ENCODE measurements at places on chromosomes 5 and 9.
A peak's percentile ranks its signal among the peaks of the same experiment; 100 is the strongest.

DNA sequence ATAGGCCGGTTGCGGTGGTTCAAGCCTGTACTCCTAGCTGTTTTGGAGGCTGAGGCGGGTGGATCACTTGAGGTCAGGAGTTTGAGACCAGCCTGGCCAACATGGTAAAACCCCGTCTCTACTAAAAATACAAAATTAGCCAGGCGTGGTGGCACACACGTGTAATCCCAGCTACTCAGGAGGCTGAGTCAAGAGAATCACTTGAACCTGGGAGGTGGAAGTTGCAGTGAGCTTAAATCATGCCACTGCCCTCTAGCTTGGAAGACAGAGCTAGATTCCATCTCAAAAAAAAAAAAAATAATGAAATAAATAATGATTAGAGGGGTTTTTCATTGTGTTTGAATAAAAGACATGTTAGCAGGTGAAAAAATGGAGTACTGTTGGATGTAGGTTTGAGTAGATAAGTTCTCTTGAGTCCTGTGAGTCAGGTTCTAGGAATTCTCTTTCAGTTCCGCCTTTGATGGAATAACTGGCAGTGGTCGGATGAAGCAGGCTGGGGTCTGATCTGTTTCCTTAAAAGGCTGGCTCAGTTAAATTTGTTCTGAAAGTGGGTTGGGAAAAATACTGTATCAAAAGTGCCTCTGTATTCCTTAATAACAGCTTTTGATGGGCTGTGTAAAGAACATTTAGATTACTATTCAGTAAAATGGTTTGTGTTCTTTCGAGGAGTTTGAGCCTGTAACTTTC lies 73.2 kb downstream of the AOPEP start:
- DNase-seq: no peak

- DNase-seq: peak; percentile 56
Observed at GRCh38 chr5:157263496-157264090, 2.3 kb upstream of the CYFIP2 start.

GRCh38 chr5:122200450-122200849 lies 71.1 kb downstream of the ZNF474 start:
- DNase-seq: no peak

DNA sequence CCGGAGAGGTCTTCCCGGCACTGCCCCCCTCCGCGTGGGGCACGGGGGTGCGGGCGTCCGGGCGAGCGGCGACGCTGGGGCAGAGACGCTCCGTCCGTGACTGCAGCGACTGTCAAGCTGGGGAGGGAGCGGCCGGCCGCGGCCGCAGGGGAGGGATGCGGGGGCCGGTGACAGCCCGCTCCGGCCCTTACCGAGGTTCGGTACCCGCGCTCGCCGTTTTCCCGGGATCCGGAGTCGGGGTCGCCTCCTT lies 400 bp downstream of the KDM4C start:
- DNase-seq: no peak

DNA sequence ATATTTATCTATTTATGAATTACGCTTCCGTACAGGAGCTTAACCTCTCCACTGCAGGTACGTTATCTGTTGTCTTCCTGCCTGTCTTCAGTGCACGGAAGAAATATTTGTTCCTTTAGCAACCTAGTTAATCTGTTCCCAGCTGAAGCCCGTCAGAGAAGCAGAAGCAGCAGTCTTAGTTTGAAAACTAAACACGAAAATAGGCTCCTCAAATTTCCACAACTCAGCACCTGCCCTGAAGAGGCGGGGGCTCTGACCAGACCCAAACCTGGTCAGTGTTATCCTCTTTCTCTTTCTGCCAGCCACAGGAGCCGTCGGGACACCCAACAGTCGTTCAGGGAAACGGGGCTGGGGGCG lies 462 bp downstream of the NUDCD2 start:
- no peak for DNase-seq

GRCh38 chr9:3268223-3268622 lies 257.6 kb downstream of the RFX3 start:
- no peak for DNase-seq

- no peak for DNase-seq
Observed at GRCh38 chr9:111297066-111297824, 32.8 kb downstream of the OR2K2 start.

- peak; percentile 83 for DNase-seq
Observed at GRCh38 chr5:158820891-158821290, 278.8 kb downstream of the EBF1 start.

GRCh38 chr9:110880189-110880588 lies 158.1 kb downstream of the LPAR1 start:
- no peak for DNase-seq

GRCh38 chr9:89748831-89749499 lies 144.2 kb downstream of the GADD45G start:
- DNase-seq: no peak

GRCh38 chr9:91117959-91118703 lies 243.6 kb downstream of the AUH start:
- no peak for DNase-seq

- no peak for DNase-seq
Observed at GRCh38 chr5:33725806-33726205, 166.0 kb downstream of the ADAMTS12 start.

DNA sequence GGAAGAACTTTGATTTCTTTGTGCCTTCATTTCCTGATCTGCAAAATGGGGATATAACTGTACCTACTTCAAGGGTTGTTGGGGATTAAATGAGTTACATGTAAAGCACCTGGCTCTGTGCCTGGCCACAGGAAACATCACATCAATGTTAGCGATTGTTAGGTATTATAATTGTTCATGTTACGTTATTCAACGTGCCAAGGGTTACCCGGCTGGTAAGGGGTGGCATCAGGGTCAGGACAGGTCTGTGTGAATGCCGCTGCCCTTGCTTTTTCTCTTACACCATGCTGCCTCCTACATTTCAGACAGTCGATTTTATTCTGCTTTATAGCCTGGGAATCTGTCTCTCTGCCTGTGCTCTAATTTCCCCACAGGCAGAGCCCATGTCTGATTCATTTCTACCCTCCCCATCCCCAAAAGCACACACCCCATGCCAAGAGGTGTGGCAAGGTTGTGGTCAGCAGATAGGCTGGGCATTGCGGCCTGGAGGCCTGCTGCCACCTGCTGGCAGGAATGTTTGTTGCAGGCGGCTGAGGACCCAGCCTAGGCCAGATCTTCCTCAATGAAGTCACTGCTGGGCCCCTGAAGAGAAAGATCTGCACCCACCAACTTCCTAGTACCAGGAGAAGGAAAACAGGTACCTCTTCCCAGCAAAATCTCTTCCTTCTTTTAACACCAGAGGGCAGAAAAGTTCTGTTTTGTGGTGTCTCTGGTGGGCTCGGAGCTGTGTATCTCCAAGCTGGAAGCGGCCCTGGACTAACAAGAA lies 5.3 kb downstream of the ANKS6 start:
- peak; percentile 78 for DNase-seq

DNA sequence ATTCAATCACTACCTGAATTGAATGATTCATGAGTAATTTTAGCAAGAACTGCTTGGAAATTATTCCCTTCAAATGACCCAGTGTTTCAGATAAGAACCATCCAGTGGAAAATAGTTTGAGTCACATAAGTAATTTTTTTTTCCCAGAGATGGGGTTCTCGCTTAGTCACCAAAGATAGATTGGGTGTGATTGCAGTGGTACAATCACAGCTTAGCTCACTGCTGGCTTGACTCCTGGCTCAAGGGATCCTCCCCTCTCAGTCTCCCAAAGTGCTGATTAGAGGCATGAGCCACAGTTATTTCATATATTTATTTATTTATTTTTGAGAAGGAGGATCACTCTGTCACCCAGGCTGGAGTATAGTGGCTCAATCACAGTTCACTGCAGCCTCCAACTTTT lies 574.5 kb upstream of the ARRDC3 start:
- DNase-seq: no peak

DNA sequence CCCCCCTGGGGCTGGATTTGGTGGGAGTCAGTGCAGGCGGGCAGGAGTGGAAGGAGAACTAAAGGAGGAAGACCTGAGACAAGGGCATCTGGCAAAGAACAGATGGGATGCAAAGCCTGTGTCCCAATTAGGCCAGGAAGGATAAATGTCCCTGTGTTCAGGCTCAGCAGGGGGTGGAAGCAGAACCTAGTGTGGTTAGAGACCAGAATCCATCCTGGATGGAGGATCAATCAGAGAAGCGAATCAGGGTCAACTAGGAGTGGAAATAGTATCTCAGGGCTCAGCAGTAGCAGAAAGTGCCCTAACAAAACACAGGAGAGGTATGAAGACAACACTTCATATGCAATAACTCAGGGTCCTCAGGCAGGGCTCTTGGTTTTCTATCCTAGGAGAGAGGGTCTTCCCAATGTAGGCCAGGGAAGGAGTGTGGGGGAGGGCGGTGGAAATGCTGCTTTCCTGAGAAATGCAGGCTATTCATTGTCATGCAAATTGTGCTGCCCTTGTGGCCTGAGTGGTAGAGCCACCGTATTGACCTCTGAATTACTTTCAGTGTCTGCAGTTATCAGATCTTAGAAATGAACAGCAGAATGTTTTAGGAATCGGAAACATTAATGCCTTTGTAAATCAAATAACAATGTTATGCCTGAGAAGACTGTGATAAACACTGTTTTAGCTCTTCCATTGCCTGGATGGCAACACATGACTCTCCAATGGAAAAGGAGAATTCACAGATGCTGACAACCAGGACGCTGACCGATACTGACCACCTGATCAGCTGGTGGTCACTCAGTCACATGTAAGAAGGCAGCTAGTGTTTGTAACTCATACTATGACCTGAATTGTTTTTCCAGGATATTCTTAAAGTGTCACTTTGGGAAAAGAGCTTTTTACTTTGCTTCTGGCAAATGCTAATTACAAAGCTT lies 323.6 kb downstream of the SEMA5A start:
- no peak for DNase-seq

DNA sequence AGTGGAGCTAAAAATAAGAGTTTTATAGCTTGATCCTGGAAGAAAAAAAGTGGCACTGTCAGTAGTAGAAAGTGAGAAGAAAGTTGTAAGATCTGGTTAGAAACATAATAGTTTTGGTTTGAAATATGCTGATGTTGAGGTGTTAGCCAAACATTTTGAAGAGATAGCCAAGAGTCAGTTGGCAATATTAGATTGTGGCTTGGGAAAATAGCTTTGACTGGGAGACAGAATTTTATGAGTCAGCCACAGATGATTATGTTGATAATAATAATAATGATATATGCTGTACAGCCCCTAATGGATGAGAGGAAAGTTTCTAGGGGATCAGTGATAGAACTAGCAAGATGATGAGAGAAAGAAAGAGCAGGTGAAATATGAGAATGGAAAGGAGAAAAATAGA lies 12.4 kb upstream of the CDH18 start:
- no peak for DNase-seq

GRCh38 chr5:40206030-40206429 lies 473.7 kb upstream of the PTGER4 start:
- no peak for DNase-seq

DNA sequence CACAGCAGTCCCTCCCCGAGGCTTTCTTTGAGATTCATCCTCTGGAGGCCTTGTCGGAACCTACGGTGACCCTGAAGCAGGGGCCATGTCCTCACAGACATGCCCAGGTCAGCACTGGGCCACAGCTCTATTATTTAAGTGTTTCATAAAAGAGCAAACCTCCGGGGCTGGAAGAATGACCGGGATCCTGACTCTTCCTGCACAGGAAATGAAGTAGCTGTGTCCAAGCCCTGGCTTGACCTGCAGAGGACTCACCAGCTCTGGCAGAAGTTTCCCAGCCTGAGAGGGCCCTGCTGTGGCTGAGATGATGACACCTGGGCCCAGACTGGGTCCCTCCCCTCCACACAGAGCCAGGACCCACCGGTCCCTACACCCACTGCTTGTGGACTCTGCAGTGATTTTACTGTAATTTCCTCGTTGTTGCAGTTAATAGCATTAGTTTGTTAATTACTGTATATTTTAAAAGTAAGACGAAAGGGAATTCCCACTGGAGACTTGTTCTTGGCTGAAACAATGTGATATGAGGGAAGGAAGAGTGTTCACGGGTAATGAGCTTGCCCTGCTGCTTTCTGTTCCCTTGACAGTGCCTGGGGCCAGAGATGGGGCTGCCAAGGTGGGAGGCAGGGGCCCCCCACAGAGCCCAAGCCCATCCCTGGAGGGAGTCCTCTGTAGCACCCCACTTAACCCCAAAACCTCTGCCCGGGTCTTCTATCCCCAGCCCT lies 72.2 kb downstream of the PCDH1 start:
- no peak for DNase-seq

DNA sequence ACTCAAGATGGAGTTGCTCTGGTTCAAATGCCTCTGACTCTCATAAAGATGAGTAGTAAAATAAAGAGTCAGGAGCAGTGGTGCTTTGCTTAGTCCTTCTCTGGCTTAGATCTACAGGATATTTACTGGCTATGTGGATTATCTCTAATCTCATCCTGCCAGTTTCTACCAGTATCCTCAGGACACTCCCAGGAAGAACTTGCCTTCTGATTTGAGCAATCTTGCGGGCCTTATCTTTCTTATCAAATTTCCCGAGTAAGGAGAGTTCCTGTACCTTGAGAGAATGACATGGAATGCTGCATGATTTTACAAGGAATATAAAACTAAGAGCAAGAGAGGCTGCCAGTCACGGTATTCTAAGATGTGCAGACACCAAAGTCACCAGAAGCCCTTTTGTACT lies 364.0 kb downstream of the ARHGEF28 start:
- DNase-seq: no peak

DNA sequence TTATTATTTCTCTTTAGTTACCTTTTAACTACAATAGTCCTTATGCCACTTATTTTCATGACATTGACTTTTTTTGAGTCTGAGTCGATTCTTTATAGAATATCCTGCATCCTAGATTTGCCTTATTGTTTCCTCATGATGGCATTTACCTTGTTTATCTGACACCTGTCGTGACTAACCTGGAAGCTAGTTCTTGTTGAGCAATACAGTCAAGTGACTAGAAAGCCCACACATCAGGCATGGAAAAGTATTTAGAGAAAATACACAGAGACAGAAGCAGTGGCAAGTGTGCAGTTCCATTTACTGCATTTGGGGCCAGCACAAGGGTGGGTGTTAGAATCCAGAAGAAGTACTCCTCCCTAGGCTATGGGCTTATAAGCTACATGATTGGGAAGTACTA lies 97.8 kb downstream of the ERMP1 start:
- DNase-seq: no peak

GRCh38 chr5:177299697-177300096 lies 3.8 kb downstream of the RAB24 start:
- DNase-seq: no peak

DNA sequence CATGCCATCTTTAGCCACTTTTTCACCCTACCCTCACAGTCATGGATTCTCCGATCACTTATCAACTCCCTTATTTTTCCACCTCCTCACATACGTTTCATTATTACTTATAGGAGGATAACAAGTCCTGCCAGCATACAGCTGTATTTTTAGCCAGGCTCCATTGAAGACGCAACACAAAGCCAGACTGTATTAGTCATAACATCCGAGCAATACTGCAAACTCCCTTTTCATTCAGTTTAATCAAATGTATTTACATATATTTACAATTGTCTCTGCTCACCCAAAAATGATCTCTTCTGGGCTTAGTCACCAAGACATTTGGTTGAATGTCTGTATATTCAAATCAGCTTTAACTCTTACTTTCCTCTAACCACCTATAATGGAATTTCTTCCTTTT lies 126.4 kb upstream of the PRLR start:
- DNase-seq: no peak

Measured in Karpas-422 (cell line).